Dermis blood vessel endothelial cell (primary cell): ENCODE measurements at places on chromosomes 4 and X. TPM values are rescaled to one million over a fixed set of nuclear protein-coding genes. Genes with fewer than 3 reads are reported as not detected.

- no peak for DNase-seq
These were observed 56.4 kb upstream of the PNPLA4 start for GRCh38 chrX:7983581-7983980.

GRCh38 chr4:182478475-182478874 is 235.3 kb downstream of the TENM3 start:
- DNase-seq: peak; percentile 74

- DNase-seq: no peak
These were observed 60.0 kb downstream of the RRAGB start for GRCh38 chrX:55777596-55777995.

DNA sequence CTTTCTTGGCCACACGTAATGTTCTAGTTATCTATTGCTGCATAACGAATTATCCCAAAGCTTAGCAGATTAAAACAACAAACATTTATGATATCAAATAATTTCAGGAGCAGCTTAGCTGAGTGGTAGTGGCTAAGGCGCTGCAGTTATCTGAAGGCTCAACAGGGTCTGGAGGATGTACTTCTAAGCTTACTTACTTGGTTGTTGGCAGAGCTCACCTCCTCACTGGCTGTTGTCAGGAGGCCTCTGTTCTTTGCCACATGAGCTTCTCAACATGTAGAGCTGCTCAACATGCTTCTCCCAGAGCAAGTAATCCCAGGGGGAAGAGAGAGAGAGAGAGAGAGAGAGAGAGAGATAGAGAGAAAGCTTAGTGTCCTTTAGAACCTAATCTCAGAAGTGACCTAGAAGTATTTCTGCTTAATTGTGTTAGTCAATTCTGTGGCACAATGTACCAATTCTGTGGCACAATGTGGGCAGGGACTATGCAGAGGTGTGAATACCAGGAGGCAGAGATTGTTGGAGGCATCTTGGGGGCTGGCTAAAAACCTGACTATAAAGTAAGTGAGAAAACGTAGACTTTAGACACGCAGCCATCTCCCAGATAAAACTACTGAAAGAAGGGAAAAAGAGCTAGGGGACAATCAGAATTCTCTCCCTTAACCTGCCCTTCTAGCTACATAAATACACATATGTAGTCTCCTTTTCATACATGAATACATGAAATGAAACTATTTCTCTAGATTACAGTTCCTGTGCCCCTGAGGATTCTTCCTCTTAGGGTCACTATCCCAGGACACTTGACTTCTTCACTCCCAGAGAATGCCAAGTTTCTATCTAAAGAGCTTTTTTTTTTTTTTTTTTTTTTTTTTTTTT is 40.2 kb downstream of the HOPX start:
- no peak for DNase-seq

DNA sequence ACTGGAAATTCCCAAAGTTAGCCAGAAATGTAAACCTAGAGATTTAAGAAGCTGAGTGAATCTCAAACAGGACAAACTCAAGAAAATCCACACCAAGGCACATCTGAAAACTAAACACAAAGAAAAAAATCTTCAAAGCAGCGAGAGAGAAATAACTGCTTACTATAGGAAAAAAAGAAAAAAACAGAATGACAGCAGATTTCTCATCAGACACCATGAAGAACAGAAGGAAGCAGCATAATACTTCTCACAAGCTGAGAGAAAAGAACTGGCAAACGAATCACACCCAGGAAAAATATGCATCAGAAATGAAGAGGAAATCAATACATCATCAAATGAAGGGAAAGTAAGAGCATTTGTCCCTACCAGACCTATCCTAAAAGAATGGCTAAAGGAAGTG is 236.3 kb upstream of the ADAMTS3 start:
- no peak for DNase-seq

- no peak for DNase-seq
These were observed 455.7 kb downstream of the GABRG1 start for GRCh38 chr4:45668128-45668527.

DNA sequence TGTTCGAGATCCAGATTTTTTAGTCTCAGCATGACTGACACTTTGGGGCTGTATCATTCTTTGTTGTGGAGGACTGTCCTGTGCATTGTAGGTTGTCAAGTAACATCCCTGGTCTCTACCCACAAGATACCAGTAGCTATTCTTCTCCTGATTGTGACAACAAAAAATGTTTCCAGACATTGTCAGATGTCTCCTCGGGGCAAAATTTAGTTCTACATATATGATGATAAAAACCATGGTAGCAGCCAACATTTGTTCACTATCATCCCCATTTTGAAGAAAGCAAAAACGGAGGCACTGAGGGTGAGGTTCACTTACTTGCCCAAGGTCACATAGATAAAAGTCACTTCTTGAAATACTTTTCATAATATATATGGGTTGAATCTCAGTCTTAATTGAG is 11.3 kb downstream of the REPS2 start:
- DNase-seq: no peak

DNA sequence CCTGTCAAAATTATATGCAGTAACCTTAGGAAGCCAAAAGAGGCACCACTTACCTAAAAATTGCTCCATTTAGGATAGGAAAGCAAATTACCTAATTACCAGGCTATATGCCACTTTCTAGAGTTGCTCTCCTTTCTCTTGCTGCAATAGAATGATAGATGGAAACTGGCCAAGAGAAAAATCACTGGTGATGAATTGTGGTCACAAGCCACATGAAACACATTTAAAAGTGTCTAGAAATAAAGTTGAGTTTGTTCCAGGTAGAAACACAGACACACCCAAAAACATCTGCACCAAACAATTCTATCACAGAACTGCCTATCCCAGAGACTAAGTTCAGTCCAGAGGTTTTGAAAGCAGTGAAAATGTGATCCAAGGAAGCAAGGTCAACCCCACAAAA is 337.7 kb downstream of the PCDH19 start:
- no peak for DNase-seq

DNA sequence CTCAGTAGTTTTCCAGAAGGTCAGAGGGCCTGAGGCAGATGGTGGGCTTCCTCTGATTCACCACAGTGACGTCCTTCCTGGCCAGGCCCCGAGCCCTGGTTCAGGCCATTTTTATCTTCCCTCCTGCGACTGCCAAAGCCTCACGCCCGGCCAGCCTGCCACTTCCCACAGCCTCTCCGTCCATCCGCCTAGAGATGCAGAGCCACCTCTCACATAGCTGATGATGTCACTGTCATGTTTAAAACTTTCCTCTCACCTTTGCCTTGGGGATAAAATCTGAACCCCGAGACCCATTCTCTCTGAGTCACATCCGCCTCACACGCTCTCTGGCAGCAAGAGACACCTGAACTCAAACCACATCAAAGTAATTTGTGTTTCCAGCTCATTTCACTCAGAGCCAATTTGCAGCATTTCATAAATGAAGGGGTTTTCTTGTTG is 175.3 kb downstream of the QDPR start:
- peak; percentile 97 for DNase-seq

GRCh38 chr4:140497405-140497746 is 717 bp downstream of the MGAT4D start:
- DNase-seq: no peak

DNA sequence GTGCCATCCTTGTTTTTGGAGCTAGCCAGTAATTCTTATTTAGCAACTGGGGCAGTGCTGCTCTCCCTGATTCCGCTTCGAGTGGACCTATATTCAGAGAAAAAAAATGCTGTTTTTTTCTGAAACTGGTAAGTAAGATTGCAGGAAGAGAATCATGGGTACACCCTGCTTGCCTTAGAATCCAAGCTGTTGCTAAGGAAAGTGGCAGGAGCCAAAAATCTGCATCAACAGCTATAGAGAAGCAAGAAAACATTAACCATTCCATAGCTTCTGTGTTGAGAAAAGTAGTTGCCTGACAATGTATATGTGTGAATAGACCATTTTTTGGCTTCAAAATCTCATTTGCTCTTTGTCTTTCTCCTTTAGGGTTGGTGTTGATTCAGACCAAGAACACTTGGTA is 44.5 kb downstream of the SLC9A6 start:
- no peak for DNase-seq

- peak; percentile 77 for DNase-seq
These were observed 3.9 kb downstream of the MAML3 start for GRCh38 chr4:140149846-140150635.

GRCh38 chr4:139419388-139419914 is 34.5 kb upstream of the RAB33B start:
- peak; percentile 99 for DNase-seq

- peak; percentile 77 for DNase-seq
These were observed 4.9 kb downstream of the PRDM8 start for GRCh38 chr4:80202190-80202711.

DNA sequence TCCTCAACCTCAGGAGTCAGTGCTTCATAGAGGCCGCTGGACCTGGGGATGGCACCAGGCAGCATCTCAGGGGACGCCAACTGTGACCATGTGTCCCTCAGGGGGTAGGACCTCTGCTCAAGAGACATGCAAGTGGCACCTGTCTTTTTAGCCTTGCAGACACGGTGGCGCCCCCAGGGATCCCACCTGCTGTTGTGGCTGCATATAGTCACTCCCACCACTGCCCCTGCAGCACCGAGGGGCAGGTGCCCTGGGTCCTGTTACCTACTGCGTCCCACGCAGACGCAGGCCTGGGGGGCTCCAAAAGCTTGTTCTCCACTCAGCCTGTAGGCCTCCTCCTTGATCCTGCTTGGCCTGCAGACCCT is 2.5 kb downstream of the MYL5 start:
- no peak for DNase-seq

GRCh38 chrX:13130816-13131215 is 86.4 kb upstream of the FAM9C start:
- DNase-seq: no peak

The TSPAN7 gene
- 25.2 and 28.4 TPM in 2 replicates for total RNA-seq

The POLR2B gene
- total RNA-seq: 108 and 192 TPM in 2 replicates

The PPM1K gene
- total RNA-seq: 7.9 and 8.0 TPM in 2 replicates

The MAGEA12 gene
- not detected in 2 replicates for total RNA-seq

The ITM2A gene
- 39.5 and 63.8 TPM in 2 replicates for total RNA-seq

The CTAG2 gene
- not detected in 2 replicates for total RNA-seq

The CHRNA9 gene
- not detected in 2 replicates for total RNA-seq

The HMGB2 gene
- total RNA-seq: 90.9 and 215 TPM in 2 replicates

The PASD1 gene
- total RNA-seq: not detected in 2 replicates

The FRMD7 gene
- not detected in 2 replicates for total RNA-seq
